ENCODE measurements at places on chromosomes 3 and 15.

DNA sequence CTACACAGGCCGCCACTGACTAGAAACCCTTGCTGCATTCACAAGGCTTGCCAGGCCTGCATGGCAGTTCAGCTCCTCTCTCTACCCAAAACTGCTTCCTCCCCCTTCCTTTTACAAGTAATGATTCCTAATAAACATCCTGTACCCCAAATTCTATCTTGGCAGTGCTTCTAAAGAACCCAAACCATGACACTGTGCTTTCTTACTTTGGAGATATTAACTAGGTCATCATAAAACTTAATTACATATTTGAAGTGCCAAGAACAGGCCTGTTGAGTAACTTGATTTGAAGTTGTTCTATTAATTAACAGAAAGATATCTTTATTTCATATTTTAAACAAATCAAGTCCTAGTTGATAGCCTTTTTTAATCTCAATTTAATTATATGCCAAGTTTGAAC, 88.4 kb downstream of the THBS1 start:
- no peak for DNase-seq

DNA sequence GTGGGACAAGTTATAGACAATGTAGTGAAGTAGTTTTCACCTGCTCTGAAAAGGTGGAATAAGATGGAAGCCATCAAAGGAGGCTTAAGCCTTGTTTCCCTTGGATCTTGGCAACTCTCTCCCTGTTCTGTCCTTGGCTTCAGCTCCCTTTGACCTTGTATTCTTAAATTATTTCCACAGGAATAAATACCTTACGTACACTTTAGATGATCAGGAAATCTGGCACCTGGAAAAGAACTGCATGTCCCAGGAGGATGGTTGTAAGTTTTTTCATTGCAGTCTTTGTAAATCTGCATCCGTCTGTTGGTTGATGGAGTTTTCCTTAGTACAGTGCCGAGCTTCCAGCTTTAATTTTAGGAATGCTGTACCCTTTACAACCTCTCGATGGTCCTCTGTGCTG, 11.8 kb downstream of the ST6GAL1 start:
- no peak for DNase-seq

DNA sequence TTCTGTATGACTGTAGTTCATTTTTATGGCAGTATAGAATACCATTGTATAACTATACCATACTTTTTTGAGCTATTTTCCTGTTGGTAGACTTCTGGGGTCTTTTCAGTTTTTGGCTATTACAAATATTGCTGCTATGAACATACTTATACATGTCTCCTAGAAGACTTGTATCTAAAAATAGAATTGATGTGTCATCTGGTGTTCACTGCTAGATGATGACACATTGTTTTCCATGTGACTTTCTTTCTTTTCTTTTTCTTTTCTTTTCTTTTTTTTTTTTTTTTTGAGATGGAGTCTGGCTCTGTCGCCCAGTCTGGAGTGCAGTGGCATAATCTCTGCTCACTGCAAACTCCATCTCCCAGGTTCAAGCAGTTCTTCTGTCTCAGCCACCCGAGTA, 69.8 kb downstream of the SH3GL3 start:
- no peak for DNase-seq

- no peak for DNase-seq
Measured at GRCh38 chr15:32873284-32874114, 155.7 kb downstream of the GREM1 start.

DNA sequence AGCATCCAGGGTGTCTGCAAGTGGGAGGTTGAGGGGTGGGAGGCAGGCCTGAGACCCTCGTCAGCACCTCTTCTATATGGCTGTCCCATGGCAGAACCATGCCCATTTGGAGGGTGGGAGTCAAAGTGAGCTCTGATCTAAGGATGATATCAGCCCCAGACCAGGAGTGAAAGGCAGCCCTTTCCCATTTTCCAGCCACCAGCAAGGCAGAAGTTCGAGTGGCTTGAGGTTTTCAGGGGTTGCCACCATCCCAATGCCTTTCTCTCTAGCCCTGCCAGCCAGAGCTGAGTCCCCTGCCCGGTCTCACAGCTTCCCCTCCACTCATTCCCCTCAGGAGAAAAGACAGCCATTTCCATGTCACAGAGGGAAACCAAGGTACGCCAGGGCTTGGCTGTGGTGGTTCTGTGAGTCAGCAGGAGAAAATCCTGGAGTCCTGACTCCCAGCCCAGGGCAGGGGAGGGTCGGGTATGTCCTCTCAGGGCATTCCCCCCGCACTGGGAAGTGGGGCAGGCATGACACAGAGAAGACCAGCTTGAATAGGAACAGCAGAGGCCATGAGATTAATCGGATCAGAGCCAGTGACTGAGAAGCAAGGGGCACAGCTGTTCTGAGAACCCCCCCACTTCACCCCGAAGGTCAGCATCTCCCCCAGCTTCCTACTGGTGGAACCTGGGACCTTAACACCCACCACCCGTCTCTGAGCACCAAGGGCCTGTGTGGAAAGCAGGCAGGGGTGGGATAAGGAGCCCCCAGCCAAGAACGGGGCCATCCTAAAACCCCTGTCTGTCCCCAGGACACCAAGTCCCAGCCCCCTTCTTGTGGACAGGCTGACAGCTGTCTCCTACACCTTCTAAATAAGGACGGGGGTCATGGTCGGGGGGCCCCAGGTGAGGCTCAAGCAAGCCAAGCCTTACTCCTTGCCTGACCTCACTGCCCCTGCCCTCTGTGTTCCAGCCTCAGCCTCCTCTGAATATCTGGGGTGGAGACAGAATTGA, 965 bp upstream of the SLC38A3 start:
- DNase-seq, result no peak

DNA sequence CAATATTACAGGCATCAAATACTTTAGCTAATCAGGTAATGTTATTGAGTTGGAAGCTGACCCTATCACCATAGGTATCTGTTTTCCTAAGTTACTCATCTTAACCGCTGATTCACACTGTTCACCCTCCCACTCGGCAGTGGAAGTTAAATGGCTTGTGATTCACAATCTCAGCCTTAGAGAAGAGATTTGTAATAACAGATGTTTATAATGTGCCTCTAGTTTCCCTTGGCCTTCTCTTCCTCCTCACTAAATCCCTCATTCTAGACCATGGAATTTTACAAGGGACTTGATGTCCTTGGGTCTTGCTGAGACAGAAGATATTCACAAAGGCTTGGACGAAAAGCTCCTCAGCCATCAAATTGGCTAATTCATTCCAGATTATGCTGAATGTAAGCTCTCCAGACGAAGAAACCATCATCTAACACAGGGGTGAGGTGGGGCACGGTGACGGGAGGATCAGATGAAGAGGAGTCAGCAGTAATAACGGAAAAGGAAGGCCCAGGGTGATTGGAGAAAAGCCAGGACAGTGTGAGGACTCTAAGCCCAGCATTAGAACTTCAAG, 931.7 kb downstream of the MCTP2 start:
- DNase-seq, result no peak

DNA sequence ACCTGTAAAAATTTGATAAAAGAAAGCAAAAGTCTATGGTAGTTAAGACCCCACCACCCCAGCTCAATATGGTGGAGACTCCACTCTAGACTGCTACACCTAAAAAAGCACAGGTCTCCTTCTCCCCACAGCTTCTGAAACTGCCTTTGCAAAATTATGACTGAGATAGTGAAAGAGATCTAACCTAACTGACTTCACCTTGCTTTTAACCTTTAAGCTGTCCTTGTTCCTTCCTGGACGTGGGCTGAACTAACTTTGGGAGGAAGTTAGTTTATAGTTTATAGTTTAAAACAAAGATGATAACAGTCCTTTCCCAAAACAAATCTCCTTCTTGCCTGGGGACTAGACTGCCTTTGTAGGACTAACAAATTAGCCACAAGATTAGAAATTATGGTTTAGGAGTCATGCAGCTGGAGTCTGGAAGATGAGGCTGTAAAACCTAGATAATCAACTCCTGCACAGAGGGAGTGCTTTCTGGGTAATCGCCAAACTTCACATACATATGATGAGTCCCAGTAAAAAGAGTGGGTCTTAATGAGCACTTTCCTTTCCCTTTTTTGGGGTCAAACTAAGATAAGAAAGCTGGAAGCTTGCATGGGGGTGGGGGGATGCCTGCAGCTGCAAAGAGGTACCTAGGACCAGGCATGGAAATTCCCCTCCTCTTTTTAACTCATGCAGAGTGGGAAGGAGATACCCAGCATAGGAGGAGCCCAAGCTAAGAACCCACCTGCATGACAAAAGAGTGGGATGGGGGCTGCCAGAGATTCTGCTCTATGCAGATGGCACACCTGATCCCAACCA, 17.5 kb downstream of the CCR8 start:
- no peak for DNase-seq
